ENCODE measurements at places on chromosomes 4 and X. TPM values are rescaled to one million over a fixed set of nuclear protein-coding genes. Genes with fewer than 3 reads are reported as not detected.
A peak's percentile ranks its signal among the peaks of the same experiment; 100 is the strongest.

NPY5R gene
- not detected for total RNA-seq

CABS1 gene
- total RNA-seq: not detected

- H3K36me3 ChIP-seq: no peaks in the 10 kb centered on the region
- no peak for DNase-seq
- no peaks in the 10 kb centered on the region for H3K4me1 ChIP-seq
- no peak overlapping the region for H3K4me3 ChIP-seq
Measured at GRCh38 chrX:108304210-108304609, 134.0 kb downstream of the COL4A6 start.

- no peaks in the 10 kb centered on the region for H3K36me3 ChIP-seq
- no peaks in the 10 kb centered on the region for H3K27me3 ChIP-seq
- no peak overlapping the region for H3K27ac ChIP-seq
- no peaks in the 10 kb centered on the region for H3K4me1 ChIP-seq
- no peak overlapping the region for H3K4me3 ChIP-seq
Measured at GRCh38 chr4:141995056-141995455, 358.7 kb downstream of the IL15 start.

GRCh38 chr4:73603271-73603710 is 16.9 kb downstream of the RASSF6 start:
- no peaks in the 10 kb centered on the region for H3K36me3 ChIP-seq
- H3K4me1 ChIP-seq: peaks cover 47% of the 10 kb centered on the region
- no peak for DNase-seq
- H3K4me3 ChIP-seq: peak overlapping the region; percentile 21
- peak overlapping the region; percentile 25 for H3K27ac ChIP-seq

DNA sequence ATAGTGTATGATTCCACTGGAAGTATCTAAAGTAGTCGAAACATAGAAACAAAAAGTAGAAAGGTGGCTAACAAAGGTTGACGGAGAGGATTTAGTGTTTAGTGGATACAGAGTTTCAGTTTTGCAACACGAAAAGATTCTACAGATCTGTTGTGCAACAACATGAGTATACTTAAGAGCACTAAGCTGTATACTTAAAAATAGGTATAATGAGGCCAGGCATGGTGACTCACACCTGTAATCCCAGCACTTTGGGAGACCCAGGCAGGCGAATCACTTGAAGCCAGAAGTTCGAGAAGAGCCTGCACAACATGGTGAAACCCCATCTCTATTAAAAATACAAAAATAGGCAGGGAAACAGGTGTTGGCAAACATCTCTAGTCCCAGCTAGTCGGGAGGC is 7.9 kb upstream of the ATRX start:
- no peak overlapping the region for H3K27ac ChIP-seq
- no peak for DNase-seq
- no peaks in the 10 kb centered on the region for H3K4me1 ChIP-seq

RHOXF1 gene
- not detected for total RNA-seq

DNA sequence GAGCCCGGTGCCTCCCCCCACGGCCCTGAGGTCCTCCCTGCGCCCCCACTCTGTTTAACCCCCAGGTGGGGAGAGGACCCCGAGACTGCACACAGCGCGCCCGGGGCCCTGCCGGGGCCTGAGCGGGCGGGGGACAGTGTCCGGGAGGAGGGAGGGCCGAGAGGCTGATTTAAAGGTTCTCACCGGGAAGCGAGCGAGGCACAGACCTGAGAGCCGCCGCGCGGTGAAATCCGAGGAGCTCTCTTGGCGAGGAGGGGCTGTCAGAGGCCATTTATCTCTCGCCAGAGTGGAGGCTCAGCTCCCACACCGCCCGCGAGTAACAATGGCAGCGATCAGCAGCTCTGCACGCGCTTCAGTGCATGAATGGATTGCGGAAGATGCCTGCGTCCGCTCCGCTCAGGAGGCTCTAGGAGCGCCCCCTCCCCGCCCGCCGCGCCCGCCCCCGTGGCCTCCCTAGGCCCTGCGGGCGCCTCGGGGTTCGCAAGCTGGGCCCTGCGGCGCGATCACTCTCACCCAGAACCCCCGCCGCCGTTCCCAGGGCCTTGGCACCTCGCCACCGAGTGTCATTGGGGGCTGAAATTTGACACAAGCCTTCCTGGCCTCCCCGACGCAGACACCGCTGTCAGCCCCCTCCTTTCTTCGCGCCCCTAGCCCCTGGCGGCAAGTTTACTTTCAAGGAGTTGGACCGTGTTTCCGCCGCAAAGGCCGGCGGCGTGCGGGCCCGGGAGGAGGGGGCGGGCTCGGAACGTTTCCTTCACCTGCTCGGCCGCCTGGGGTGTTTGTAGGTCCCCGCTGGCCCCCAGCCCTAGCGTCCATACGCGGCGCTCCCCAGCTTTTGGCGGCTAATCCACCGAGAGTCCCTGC is 48.7 kb upstream of the BCOR start:
- DNase-seq: no peak
- peak overlapping the region; percentile 53 for H3K4me3 ChIP-seq
- H3K4me1 ChIP-seq: peaks cover 36% of the 10 kb centered on the region

- no peaks in the 10 kb centered on the region for H3K27me3 ChIP-seq
- no peak overlapping the region for H3K4me3 ChIP-seq
- H3K36me3 ChIP-seq: no peaks in the 10 kb centered on the region
- H3K27ac ChIP-seq: no peak overlapping the region
Measured at GRCh38 chr4:125546272-125546671, 231.5 kb downstream of the FAT4 start.

PABPC5 gene
- total RNA-seq: not detected

- no peak for DNase-seq
- no peak overlapping the region for H3K4me3 ChIP-seq
- H3K4me1 ChIP-seq: no peaks in the 10 kb centered on the region
Measured at GRCh38 chr4:6768539-6768905, 14.0 kb upstream of the KIAA0232 start.

NOP14 gene
- total RNA-seq: 56.3 TPM

DNA sequence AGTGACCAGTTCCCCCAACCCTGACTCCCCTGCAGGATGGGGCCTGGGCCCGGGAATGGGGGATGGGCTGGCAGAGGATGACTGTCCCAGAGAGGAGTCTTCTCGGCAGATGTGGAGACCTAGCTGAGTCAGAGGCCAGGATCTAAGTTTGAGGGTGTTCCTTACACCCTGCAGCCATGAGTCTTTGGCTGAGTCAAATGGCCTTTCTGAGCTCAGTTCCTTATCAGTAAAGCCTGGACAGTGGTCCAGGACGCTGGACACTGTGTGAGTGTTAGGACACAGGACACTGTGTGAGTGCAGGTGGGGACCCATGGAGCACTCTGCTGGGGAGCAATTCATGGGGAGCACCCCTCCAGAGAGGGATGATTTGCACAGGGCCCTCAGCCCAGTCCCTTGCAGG is 5.0 kb downstream of the IL9R start:
- no peak for DNase-seq
- H3K27me3 ChIP-seq: no peaks in the 10 kb centered on the region
- no peak overlapping the region for H3K27ac ChIP-seq
- H3K4me3 ChIP-seq: no peak overlapping the region
- no peaks in the 10 kb centered on the region for H3K36me3 ChIP-seq
- no peaks in the 10 kb centered on the region for H3K4me1 ChIP-seq

DNA sequence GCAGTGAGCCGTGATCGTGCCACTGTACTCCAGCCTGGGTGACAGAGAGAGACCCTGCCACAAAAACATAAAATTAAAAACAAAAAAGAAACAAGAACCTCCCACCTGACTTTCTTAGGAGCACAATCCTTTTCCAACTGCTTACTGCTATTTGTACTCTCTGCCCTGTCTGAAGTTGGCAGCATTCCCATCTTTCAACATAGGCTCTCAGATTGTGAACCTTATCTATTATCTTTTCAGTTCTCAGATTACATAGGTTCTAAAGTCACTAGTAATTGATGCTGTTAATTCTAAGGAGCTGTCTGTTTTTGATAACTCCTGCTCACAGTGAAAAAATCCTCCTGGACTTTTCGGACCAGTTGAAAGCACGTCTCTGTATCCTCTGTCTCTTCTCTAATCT is 812.2 kb upstream of the CT83 start:
- no peaks in the 10 kb centered on the region for H3K27me3 ChIP-seq
- no peak for DNase-seq
- no peak overlapping the region for H3K27ac ChIP-seq
- H3K4me1 ChIP-seq: no peaks in the 10 kb centered on the region
- H3K36me3 ChIP-seq: no peaks in the 10 kb centered on the region

NRK gene
- not detected for total RNA-seq

SAT1 gene
- 75.1 TPM for total RNA-seq

GRCh38 chr4:100823066-100823992 is 305.5 kb upstream of the EMCN start:
- no peaks in the 10 kb centered on the region for H3K36me3 ChIP-seq
- no peaks in the 10 kb centered on the region for H3K27me3 ChIP-seq
- H3K4me1 ChIP-seq: no peaks in the 10 kb centered on the region
- H3K27ac ChIP-seq: no peak overlapping the region

DNA sequence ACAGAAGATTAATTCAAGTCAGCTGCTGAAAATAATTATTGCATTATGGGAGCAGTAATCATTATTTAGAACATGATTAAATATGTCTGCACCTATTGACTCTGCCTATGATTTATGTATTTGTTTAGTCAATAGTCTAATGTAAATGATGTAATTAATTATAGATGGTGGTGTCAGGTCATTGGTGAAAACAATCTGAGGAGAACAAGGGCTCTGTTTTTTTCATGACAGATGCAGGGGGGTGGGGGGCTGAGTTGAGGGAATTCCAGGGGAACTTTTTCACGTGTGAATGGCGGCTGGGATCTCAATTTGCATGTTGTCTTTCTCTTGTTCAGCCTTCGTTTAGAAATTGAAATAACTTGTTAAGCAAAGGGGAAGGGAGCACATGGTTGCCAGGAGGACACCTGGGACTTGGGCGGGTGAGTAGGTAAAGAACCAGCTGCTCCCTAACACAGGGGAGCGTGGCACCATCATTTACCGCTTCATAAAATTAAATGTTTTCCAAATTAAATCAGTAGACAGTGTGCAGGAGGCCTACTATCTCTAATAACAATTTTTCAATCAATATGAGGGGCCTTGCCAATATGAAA is 65.4 kb downstream of the NKX6-1 start:
- no peaks in the 10 kb centered on the region for H3K4me1 ChIP-seq
- H3K27me3 ChIP-seq: peaks cover 3% of the 10 kb centered on the region
- no peaks in the 10 kb centered on the region for H3K36me3 ChIP-seq
- no peak overlapping the region for H3K27ac ChIP-seq
- no peak overlapping the region for H3K4me3 ChIP-seq
- DNase-seq: no peak

DNA sequence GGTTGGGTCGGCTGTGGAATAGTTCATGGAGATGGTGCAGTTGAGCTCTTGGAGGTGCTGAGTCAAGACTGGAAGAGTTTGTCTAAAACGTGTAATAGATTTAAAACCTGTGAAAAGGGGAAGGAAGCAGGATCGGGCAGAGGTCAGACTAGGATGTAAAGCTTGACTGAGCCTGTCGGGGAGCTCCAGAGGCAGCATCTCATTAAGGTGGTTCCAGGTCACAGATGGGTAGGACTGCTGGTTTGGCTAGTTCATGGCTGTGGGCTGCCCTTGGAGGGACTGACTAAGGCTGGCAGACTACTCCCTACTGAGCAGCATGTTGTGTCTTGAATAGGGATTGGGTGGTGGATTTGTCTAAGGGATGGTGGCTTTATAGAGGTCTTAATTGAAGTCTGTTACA is 28.4 kb upstream of the WDR1 start:
- no peak for DNase-seq
- no peaks in the 10 kb centered on the region for H3K36me3 ChIP-seq
- H3K27me3 ChIP-seq: peaks cover 29% of the 10 kb centered on the region
- H3K4me3 ChIP-seq: no peak overlapping the region
- H3K4me1 ChIP-seq: peaks cover 12% of the 10 kb centered on the region
- H3K27ac ChIP-seq: no peak overlapping the region

DNA sequence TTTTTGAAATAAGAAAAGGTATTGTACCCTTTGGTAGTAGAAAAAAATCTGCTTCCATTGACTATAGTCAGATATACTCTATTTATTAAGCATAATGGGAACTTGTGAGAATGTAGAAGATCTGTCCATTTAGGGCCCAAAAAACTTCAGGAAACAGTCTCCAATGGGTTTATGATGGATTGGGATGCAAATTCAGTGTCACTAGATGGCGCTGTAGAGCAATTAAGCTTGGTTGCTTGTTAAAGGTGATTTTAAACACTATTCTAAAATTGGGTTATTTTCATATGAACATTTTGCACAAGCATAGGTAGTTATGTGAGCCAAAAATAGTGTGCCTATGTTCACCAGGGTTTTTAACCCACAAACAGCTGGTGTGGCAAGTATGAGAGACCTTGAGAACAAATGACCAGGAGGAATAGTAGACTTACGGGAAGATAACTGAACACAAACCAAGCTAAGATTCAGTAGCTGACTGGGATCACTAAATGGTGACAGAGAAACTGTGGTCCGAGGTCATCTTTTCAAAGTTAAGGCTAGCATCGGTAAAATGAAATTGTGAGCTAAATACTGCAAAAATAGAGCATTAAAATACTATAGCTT is 80.3 kb upstream of the LSM6 start:
- DNase-seq: no peak
- H3K27ac ChIP-seq: no peak overlapping the region
- H3K4me1 ChIP-seq: peaks cover 14% of the 10 kb centered on the region

DNA sequence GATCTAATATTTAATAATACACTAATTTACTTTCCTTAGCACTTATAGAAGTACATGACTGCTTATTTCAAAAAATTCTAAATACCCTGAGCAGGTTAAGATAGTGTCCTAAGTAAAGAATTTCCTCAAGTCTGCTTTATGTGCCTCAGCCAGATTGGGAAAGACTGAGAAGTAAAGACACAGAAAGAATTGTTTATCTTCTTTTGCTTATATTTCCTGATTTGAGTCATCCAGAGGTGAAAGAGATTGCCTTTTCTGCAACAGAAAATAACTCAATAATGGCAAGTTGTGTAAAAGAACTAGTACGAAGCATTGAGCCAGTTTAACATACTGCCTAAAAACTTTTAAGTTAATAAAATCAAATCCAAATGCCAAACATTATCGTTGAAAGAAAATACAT is 45.0 kb downstream of the NAF1 start:
- H3K4me1 ChIP-seq: no peaks in the 10 kb centered on the region
- H3K27me3 ChIP-seq: no peaks in the 10 kb centered on the region
- H3K4me3 ChIP-seq: no peak overlapping the region
- H3K36me3 ChIP-seq: peaks cover 44% of the 10 kb centered on the region

PPAT gene
- 12.9 TPM for total RNA-seq

KLHL4 gene
- not detected for total RNA-seq

AVPR2 gene
- total RNA-seq: not detected

GRCh38 chr4:13171292-13172057 is 312.7 kb downstream of the RAB28 start:
- no peaks in the 10 kb centered on the region for H3K36me3 ChIP-seq
- no peaks in the 10 kb centered on the region for H3K27me3 ChIP-seq
- no peak overlapping the region for H3K27ac ChIP-seq
- peaks cover 5% of the 10 kb centered on the region for H3K4me1 ChIP-seq
- no peak overlapping the region for H3K4me3 ChIP-seq

GPC3 gene
- total RNA-seq: not detected

MOB1B gene
- total RNA-seq: 23.4 TPM

CT45A3 gene
- not detected for total RNA-seq

S100P gene
- not detected for total RNA-seq
